ENCODE measurements at places on chromosomes 12 and 14.

- DNase-seq: no peak
These were observed 46.6 kb downstream of the PPP2R5C start for GRCh38 chr14:101808020-101808641.

- DNase-seq: no peak
These were observed 168.0 kb downstream of the EGLN3 start for GRCh38 chr14:33782923-33783322.

DNA sequence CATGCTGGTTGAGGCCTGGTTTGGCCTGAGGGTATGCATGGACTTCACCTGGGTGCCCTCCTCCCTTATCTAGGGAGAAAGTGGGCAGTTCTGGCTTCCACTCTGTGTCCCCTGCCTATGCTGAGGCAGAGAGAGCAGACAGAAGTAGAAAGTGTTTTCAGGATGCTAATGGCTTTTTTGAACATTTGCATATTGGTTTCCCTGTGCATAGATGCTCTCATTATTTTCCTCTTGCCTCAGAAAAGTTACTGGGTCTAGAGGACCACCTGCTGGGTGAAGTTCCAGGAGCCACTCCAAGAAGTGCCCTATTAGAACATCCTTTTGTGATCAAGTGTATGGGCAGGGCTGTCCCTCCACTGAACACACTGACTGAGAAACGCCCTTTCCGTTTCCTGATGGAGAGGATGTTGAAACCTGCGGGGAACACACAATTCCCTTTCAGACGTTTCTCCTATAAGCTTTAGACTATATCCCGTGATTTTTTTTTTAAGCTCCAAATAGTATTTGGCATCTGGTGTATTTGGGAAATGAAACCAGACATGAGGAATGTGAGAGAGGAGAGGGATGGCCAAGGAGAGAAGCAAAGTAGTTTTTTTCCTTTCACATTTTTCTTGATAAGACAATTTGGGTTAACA, 66.6 kb downstream of the DAAM1 start:
- DNase-seq: no peak

DNA sequence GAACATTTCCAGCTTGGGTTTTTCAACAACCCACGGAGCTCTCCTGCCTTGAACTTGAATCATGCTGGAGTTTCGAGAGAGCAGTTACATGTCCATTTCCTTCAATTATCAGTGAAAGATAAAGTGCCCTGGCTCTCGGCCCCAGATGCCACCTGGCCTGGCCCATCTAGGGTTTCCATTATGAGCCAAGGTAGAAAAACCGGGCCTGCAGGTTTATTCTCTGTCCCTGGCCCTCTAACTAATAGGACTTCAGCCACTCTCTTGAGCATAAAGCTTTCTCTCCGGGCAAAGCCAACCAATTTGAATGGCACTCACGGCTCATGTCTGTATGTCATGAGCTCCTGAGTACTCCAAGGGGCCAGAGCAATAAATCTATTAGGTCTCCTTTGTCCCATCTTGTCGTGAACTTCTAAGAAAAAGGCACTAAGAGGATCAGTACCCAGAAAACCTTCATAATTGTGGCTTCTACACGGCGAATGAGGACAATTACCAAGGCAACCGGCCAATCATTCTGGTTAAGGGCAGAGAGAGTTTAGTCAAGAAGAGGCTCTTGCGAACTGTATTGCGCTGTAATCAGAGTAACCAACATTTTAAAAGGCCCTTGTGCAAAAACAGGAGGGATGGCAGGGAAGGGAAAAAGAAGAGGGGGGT, 392.3 kb downstream of the MED13L start:
- DNase-seq: no peak

- DNase-seq: no peak
These were observed 338.0 kb downstream of the RGS6 start for GRCh38 chr14:72270147-72270727.

GRCh38 chr12:121325922-121326396, 26.3 kb downstream of the ANAPC5 start:
- DNase-seq: no peak

- DNase-seq: no peak
These were observed 247.0 kb downstream of the PHLDA1 start for GRCh38 chr12:75784591-75784990.

DNA sequence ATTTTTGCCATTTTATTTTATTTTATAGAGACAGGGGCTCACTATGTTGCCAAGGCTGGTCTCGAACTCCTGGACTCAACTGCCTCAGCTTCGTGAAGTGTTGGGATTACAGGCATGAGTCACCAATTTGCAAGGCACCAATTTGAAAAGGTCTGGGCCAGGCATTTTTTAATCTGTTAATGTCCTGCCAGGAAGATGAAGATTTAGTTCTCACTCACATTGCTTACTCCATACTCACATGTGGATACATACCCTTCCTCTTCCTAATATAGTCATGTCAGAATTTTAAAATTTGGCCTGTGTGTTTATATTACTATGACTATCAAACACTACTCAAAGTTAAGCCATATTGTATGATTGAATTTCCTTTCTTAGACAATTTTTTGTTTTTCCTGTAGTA, 15.3 kb upstream of the EML1 start:
- no peak for DNase-seq

DNA sequence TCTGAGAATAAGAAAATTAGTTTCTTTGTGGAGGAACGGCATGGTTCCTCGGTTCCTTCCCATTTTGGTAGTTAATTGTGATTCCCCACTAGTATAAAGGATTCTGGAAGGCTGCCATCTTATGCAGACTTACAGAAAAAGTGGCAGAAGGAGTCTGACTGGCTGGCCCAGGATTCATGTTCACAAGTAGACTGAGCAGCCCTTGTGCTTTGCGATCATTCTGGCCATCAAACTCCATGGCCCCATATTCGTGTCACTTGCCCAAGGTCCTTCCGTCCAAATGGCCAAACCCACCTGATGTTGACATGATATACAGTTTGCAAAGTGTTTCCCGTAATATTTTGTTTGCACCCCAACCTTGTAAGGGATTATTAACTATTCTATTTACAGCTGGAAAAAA, 297.2 kb upstream of the AMIGO2 start:
- DNase-seq: no peak

DNA sequence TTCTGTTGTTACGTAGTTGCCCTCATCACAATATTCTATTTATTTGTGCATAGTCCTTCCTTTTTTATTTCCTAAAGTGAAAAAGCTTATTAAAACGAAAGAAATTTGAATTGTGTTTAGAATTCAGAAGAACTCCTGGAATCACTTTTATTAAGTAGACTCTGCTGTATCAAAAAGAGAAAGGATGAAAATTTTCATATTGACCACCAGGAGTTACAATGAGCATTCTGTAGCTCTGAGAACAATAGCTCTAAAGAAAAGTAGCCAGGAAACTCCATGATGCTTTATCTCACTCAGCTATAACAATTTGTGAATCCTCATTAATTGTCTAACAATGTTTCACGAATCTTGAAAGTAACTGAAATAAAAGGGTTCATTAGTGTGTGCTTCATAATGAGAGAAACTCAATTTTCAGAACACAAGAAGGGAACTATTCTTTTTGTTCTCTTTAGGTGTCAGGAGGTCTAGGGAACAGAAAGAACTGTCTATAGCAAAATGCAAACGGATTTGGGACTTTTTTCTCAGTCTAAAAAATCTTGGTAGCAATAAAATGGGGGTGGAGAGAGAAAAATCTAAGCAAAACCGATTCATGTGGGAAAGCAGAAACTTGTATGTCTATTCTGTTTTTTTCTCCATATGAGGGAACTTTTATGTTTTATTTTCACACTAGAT, 19.3 kb downstream of the ASCL1 start:
- no peak for DNase-seq

DNA sequence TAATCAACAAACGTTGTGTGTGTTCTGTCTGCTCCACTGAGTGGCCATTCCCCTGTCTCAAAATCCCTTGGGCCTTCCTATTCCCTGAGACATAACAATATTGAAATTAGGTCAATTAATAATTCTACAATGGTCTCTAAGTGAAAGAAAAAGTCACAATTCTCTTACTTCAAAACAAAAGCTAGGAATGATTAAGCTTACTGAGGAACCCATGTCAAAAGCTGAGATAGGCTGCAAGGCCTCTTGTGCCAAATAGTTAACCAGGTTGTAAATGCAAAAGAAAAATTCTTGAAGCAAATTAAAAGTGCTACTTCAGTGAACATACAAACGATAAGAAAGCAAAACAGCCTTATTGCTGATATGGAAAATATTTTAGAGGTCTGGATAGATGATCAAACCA, 65.0 kb upstream of the AMIGO2 start:
- DNase-seq: no peak

DNA sequence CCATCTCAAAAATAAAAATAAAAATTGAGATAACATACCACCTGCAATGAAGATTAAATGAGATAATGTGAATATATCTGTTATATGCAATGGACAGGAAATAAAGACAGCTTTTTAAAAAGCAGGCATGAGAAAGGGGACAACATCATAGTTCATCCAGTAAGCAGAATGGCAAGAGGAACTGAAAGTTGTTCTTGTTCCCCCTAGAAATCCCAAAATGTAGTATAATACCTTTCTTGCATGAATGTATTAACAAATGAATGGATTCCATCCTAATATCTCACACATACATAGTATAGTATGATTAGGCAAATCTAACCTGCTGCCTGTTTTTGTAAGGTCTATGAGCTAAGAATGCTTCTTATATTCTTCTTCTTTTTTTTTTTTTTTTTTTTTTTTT, 31.4 kb downstream of the FGD6 start:
- no peak for DNase-seq

- no peak for DNase-seq
These were observed 479.8 kb downstream of the BCAT1 start for GRCh38 chr12:24469089-24469488.

DNA sequence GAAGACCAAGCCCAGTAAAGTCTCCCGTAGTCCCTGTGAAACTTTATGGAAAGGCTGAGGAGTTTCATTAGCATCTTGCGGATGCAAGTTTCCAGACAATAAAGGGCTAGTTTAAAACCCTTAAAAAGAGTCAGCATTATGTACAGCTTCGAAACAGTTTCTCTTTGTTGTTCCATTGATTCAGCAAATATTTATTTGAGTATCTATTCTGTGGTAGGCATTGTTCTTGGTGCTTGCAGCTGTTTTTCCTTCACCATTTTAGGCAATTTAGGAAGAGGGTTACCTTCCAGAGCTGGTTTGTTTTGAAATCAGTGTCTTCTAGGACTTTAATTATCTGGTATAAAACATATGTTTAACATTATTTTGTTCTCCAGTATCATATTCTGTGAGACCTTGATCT, 1.5 kb downstream of the SLIRP start:
- DNase-seq: no peak

GRCh38 chr12:30437044-30437443, 258.6 kb downstream of the IPO8 start:
- no peak for DNase-seq

GRCh38 chr14:32367516-32367915, 38.4 kb downstream of the AKAP6 start:
- DNase-seq: no peak

DNA sequence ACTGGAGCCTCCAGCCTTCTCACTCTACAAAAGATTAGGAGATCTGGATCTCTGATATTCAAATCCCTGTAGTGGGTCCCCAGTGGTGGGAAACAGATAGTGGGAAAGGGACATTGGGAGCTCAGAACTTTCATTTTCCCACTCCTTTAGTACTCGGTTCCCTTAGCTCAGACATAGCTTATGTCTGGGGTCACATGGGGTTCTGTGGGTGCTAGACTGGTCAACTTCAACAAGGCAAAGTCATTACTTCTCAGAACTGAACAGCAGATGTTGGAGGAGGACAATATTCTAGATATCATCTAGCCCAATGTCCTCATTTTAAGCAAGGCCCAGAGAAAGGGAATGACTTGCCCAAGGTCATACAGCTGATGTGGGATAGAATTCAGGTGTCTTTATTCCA, 19.5 kb upstream of the ITGA5 start:
- DNase-seq: no peak

GRCh38 chr12:76031081-76031413, 529 bp downstream of the PHLDA1 start:
- no peak for DNase-seq

GRCh38 chr12:63045020-63045860, 105.8 kb downstream of the AVPR1A start:
- no peak for DNase-seq

GRCh38 chr12:95321516-95322246, 104.1 kb downstream of the VEZT start:
- DNase-seq: no peak

DNA sequence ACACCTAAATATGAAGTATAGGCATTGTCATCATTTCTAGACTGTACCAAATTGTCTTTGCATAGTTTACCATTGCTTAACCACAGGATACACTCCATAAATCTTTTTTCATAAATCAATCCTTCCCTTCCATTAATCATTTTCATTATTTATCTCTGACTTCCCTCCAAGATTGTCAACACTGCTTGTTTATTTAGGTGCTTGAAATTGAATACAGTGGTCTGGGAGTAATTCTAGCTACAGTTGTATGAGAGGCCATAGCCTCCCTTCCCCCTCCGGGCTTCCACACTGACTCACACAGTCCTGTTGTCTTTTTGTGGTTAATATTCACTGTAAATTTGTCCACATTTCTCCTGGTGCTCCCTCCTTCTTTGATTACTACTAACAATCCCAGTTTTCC, 114.2 kb upstream of the ARID2 start:
- DNase-seq: no peak

DNA sequence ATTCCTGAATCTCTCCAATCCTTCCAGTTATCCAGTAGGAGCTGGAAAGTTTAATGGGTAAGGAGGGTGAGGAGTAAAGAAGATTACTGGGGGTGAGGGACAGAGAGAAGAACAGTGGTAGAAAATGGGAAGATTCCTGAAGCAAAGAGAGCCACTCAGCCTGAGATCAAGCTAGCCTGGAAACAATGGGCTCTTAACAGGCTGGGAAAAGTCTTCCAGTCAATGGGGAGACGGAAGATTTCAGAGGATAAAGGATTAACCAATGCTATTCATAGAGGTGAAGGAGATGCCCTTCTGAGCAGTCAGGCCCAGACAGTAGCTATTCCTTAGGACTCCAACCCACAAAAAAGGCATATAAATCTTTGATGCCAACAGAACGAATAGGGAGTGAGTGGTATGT, 14.8 kb downstream of the GDF11 start:
- DNase-seq: no peak

DNA sequence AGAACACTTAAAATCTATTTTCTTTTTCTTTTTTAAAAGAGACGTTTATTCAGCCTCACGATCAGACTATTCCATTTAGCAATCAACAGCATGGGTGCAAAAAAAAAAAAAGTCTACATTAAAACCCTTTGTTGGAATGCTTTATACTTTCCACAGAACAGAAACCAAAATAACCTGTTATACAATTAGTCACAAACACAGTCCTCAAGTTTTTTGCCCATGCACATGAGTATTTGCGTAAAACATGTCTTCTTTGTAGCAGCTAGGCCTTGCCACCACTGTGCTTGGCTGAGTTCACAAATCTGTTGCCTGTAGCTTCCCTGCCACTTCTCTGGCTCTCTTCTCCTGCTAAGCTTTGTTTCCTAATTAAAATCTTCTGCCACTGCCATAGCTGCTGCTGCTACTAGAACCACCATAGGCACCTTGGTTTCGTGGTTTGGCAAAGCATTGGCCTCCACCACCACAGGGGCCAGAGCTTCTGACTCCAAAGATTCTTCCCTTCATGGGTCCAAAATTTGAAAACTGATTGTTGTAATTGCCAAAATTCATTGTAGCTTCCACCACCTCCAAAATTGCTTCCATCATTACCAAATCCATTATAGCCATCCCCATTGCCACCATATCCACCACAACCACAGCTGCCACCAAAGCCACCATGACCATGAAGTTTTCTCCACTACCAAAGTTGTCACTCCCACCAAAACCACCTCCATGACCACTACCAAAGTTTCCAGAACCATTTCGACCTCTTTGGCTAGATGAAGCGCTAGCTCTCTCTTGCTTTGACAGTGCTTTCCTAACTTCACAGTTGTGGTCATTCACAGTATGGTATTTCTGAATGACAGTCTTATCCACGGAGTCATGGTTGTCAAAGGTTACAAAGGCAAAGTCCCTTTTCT, 38.1 kb downstream of the KLRG1 start:
- no peak for DNase-seq
